ENCODE measurements at places on chromosomes 12 and 14. TPM values are rescaled to one million over a fixed set of nuclear protein-coding genes. Genes with fewer than 3 reads are reported as not detected.

- DNase-seq: no peak
Observed at GRCh38 chr12:106332536-106332935, 25.0 kb upstream of the POLR3B start.

- DNase-seq: no peak
Observed at GRCh38 chr14:19920021-19920657, at the start of gene OR4K5. OR4K5 (plus strand) TSS chr14:19920607; CDS start chr14:19920607, 0 bp downstream.

Gene LRRIQ1
- total RNA-seq: 0.17 TPM

DNA sequence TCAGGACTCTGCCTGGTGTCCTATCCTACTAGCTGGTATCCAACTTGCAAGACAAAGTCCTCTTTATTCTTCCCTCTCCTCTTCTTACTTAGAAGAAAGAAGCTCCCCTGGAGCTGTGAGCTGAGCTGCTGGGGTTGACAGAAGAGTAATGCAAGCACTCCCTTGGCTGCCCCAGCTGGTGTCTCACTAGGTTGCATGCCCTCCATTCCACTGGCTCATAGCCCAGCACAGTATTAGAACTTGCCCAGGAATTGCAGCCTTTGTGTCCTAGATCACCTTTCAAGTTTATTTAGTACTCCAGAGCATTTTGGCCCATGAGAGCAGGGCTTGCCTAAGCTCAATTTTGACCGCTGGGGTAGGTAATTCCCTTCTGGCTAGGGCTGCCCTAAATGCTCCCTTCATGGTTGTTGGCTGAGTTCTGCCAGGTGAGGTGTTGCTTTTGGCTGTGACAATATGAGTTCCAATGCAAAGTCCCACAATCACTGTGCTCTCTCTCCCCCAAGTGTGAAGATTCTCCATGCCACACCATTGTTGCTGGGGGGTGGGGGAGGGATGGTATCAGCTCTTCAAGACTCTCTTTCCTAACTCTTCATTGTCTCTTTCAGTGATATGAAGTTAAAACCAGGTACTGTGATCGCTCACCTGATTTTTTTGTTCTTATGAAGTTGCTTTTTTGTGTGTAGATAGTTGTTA, 317.4 kb upstream of the DDHD1 start:
- no peak for DNase-seq

GRCh38 chr12:97886511-97887176, 424.0 kb downstream of the RMST start:
- DNase-seq: no peak

GRCh38 chr12:102437511-102437910, 42.9 kb downstream of the IGF1 start:
- no peak for DNase-seq

- peak; percentile 25 for DNase-seq
Observed at GRCh38 chr12:117760990-117761389, 207.8 kb downstream of the KSR2 start.

Gene MDGA2
- 3.7 TPM for total RNA-seq

GRCh38 chr12:4771172-4771959, 51.2 kb downstream of the GALNT8 start:
- no peak for DNase-seq

- DNase-seq: peak; percentile 18
Observed at GRCh38 chr14:57389646-57390036, 745 bp upstream of the NAA30 start.

- no peak for DNase-seq
Observed at GRCh38 chr12:57219205-57219992, 2.8 kb downstream of the NXPH4 start.

DNA sequence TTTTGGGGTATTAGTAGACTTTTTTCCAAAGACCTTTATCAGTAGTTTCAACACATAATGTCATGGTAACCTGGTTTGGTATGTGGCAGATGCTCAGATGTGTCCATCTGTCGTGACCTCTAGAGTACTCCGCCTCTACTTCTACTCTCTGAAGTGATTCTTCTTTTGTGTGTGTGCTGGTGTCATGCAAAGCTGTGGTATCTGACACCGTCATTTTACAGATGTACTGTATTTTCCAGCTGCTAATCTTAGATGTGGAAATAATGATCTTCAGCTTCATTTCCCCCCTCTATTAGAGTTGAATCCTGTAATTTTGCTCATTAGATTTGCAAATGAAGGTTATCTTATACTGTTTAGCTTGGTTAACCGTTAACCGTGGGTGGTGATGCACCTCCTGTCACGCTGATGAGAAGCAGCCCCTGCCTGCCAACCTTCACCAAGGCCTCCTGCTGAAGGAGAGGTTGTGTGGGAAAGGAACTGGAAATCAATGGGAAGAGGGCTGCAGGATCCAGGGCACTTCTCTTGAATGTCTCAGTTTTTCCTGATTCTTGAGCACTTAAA, 222.4 kb upstream of the AMIGO2 start:
- DNase-seq: peak; percentile 22

Gene RPS29
- 8,199 TPM for total RNA-seq

Data from H7 (cell line).